CD4-positive, alpha-beta T cell treated with Interferon alpha-2 for 1 hour (primary cell): ENCODE measurements at places on chromosomes 5 and 9.

DNA sequence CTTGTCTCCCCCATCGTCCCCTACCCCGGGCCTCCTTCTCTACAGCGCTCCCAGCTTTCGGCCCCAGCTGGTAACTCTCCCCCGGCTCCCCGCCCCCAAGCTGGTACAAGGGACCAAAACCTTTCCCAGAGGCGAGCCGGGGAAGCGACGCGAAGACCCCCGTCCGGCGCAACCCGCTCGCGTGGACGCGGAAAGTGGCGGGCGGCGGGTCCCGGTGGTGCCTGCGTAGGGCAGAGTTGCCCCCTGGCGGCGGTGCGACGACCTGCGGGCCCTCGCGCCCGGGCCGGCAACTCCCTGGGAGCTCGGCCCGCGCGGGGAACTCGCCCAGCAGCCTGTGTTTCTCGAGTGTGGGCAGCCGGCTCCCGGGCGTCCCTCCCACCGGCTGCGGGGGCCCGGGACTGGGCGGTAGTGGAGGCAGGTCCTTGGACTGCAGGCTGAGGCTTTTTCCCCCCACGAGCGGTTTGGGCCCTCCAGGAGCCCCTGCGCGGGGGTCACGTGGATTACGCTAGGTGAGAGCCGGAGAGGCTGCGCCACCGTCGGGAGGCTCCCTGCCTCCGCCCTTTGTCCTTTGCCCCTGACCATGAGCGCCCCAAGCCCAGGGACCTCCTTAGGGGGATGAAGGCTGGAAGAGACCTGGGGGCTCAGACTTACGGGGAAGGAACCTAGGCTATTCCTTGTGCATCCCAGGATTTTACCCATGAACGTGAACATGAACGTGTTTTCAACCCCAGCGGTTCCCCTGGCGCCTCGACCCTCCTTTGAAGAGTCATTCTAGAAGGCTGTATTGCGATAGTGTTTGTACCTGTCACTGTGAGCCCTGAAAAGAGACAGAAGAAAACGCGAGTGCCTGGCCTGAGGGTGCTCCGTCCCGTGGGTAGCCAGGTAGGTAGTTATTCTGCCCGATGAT, 2.9 kb upstream of the FOXD1 start:
- DNase-seq, result peak; percentile 73

DNA sequence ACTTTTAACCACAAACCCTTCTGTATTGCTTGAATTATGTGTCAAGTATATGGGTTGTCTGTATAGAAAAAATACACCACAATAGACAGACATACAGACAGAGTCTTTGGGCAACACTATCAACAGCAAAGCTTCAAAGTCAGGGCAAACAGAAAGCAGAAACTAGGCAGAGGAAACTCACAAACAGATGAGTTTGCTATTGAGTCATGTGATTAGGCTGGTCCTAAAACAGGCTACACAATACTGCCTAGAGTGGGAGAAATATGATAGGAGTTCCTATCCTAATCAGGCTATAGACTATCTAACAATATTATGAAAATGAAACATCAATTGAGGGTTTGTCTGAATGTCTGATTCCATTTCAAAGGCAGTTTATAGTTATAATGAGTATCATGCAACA, 156.4 kb downstream of the EDIL3 start:
- DNase-seq, result no peak

DNA sequence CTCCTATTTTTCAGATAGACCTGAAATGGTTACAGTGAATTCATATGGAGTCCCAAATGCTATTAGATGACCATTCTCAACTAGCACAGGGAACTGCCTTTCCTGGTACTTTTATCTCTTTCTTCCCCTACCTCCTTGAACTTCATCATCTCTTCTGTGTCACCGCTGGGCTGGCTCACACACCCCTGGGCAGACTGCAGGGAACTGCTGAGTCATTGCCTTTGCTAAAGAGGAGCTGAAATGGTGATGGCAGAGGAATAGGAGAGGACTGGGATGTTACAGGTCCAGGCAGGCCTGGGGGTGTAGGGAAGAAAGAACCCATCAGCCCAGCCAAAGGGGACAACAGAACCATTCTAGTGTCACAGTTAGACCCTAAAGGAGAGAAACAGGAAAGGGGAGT, 322.3 kb downstream of the ASTN2 start:
- DNase-seq, result no peak

DNA sequence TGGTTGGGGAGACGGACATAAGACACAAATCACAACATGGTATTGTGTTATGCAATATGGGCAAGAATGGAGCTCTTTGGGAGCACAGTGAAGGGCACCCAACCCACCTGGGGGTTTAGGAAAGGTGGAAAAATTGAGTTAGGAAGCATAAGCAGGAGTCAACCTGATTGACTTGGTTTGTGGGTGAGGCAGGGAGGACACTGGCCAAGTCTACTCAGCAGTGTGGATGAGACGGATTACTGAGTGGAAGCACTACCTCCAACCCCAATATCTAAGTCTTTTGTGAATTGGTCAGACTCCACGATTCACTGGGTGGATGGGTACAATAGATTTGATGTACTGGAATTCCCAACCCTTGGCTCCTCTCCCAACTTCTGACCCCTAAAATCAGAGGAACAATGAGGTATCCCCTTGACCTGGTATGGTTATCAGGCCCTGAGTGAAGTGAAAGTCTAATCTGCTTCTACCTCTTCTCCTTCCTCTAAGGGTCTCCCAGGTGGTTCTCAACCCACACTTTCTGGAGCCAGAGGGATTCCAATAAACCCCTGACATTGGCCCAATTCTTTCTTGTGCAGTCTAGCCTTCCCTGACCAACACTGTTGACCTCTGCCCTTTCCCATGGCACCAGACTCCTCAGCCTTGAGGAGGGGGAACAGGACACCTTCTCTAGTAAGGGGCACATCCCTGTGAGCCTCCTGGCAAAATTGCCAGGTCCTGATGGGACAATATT, 5.2 kb downstream of the EGR1 start:
- no peak for DNase-seq

DNA sequence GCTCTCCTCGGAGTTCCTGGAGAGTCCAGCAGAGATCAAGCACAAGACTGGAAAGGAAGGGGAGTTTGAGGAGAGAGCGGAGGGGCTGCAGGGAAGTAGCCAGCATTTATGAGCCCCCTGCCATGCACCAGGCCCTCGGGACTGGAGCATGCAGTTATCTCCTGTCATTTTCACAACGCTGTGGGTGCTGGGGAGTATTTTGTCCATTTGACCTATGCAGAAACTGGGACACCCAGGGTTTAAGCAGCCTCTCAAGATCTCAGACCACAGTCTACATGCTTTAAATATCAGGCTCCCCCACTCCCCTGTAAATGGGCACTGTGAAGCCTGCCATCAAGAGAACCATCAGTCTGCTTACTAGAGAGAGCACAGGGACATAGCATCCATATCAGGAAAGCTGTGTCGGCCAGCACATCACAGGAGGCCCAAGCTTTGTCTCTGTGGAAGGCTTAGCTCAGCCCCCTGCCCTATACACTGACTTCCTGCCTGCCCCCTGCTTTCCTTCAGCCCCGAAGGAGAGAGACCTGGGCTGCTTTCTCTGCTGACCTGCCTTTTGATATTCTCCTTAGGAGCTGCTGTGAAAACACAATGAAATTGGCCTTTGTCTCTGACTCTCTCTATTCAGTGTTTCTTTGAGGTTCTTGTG, 7.3 kb downstream of the FOXI1 start:
- DNase-seq, result no peak

DNA sequence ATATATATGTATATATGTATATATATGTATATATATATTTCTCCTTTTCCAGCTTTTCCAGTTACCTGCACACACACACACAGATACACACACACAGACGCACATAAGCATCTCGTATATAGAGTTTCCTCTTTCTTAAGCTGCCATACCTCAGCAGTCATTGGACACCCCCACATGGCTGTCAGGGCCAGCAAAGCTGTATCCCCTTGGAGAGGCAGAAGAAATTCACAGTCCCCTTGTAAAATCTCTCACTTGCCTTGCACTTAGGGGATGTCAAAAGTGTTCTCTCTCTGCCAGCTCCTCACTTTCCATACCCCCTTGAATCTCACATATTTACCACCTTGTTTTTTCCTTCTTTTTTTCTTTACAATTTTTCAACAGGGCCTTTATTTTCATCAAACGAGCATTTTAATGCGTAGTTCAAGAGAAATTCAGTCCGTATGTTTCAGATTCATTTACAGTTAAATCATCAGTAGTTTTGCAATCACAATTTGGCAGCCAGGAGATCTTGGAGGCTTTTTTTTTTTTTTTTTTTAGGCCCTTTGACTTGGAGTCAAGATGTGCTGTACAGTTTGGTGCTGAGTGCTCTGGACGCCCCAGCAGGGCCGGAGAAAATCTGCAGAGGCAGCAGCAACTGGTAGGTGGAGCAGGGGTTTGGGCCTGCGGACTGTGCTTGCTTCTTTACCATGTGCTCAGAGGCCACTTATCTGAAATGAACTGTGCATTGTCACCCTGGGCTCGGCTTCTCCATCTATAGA, 244.9 kb upstream of the KLF4 start:
- DNase-seq, result no peak

DNA sequence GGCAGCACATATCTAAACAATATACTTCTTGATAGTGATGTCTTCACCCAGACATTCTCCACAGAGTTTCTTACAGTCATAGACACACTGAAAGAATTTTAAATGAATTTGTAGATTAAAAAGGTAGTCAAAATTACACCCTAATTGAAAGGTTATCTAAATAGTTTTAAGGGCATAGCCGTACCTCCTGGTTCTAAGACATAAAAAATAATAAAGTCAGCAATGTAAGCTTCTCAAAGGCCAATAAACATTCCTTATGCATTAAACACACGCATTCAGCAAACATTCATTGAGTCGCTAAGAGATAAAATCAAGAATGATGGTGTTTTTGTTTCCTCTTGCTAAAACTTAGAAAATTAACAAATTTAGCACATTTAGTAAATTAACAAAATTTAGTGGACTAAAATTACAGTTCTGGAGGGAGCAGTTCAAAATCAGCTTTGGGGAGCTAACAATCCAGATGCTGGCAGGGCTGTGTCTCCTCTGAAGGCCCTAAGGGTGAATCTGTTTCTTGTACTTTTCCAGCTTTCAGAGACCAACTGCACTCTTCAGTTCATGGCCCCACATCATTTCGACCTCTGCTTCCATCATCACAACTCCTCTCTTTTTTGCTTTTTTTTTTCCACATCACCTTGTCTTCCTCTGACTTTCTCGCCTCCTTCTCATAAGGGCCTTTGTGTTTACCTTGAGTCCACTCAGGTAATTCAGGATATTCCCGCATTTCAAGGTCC, 516.5 kb downstream of the DNAH5 start:
- no peak for DNase-seq

- no peak for DNase-seq
Measured at GRCh38 chr5:102421647-102422046, 77.2 kb downstream of the SLCO6A1 start.

DNA sequence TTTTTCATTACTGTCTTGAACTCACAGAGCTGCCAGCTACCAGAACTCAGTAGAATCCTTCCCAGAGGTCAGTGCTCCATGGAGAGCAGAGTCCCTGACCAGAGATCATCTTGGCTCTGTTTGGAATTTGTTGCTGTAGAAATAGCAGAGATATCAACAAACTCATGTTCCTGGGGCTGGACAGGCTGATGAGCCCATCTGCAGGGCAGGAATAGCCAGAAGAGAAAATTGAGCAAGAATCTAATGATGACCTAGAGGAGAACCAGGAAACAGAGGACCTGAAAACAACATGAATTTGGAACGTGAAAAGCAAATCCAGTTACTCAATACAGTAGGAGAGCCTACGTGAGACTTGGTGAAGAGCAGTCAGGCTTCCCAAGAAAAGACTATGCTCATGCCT, 437.8 kb downstream of the PLK2 start:
- no peak for DNase-seq

- DNase-seq, result no peak
Measured at GRCh38 chr9:112570671-112571167, 84.1 kb downstream of the KIAA1958 start.

DNA sequence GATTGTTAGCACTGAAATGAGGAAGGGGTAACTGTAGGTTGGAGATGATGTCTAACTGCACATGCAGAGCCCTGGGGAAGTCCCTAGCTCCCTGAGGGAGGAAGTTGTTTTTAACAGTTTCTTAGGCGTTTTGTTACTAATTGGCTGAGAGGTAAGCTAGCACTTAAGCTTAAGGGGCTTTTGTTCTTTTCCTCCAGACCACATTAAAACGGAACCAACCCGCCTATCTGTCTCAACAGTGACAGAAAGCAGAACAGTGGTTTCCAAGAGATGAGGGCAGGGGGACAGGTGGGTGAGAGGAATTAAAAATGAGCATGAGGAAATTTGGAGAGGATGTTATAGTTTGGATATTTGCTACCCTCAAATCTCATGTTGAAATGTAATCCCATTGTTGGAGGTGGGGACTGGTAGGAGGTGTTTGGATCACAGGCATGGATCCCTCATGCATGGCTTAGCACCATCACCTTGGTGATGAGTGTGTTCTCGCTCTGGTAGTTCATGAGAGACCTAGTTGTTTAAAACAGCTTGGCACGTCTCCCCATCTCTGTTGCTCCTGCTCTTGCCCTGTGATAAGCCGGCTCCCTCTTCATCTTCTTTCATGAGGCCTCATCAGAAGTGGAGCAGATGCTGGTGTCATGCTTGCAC, 38.9 kb downstream of the LYRM7 start:
- DNase-seq, result peak; percentile 79

GRCh38 chr5:31614151-31615020, 24.5 kb upstream of the PDZD2 start:
- DNase-seq, result no peak

DNA sequence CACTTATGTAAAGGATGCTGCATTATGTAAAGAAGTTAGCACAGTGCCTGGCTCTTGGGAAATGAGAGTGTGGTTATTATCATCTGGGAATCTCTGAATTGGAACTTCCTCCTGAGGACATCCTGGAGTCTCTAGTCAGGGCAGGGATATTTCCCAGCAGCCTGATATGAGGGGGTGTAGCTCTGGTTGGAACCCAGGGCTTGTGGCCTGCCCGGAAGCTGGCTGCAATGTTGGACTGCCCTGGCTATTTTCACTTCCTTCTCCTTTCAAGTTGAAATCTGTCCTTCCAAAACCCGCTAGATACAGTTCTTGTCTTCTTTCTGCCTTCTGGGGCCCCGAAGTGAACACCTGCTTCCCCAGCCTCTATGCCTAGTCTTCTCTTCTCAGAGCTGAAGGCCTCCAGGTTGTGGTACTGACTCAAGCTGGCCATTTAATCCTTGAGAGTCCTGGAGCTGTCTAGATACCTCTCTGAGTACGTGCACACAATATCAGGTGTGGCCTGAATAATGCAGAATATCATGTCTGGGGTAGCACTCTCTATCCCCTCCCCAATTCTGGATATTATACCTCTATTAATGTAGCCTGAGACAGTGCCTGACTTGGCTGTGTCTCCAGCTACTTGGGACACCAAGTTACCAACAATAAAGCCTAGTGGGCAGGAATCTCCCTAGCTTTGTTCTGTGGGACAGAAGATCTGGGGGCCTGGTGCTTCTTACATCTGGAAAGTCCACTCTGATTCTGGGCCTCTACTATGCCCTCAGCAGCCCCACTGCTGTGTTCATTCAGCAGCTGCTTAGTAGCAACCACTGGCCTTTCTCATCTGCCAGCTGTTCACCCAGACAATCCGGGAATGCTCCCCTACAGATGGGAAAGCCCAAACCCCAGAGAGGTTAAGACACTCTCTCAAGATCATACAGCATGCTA, 45.0 kb downstream of the SLC6A7 start:
- no peak for DNase-seq
